ENCODE measurements at places on chromosomes 11 and 22.

- DNase-seq = peak; percentile 88
These were observed 7.4 kb downstream of the USP2 start for GRCh38 chr11:119373921-119374631.

DNA sequence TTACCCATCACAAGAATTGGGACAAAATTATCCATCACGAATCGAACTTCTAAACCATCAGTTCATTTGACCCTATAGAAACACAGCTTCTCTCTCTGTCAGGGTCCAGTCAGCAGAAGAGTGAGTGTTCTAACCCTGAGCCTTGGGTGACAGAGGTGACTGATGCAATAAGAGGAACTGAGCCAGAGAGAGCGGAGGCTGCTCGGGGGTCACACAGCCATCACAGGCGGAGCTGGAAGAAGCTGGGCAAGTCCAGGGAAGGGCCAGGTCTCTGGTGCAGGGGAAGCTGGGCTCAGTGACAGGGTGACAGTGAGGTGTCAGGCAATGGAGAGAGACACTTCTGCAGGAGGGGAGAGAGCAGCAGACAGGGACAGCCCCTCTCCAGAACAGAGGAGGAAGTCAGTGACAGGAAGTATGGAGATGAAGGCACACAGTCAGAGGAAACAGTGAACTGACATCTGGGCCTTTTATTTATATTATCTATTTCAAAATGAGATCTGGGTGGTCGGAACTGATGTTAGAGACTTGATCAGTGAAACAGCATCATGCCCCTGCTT lies 184.0 kb upstream of the TBCEL start:
- no peak for DNase-seq

- DNase-seq = no peak
These were observed 101.7 kb downstream of the ATM start for GRCh38 chr11:108324587-108324986.

DNA sequence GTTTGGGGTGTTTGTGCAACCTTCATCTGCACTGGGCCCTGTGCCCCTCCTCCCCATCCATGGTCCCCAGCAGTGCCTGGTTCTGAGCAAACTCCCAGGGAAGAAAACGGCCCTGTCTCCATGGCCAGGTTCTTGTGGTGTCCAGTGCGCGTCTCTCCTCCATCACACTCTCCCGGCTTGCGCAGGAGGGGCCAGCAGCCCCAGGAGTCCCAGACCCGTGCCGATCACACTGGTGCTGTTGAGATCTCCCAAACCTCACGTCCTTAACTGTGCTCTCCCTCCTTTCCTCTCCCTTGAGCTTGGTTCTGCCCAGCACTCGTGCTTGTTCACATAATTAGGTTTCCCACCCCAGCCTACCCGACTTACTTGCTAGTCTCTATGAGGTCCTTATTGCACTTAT lies 10.9 kb upstream of the GRK2 start:
- DNase-seq = no peak

DNA sequence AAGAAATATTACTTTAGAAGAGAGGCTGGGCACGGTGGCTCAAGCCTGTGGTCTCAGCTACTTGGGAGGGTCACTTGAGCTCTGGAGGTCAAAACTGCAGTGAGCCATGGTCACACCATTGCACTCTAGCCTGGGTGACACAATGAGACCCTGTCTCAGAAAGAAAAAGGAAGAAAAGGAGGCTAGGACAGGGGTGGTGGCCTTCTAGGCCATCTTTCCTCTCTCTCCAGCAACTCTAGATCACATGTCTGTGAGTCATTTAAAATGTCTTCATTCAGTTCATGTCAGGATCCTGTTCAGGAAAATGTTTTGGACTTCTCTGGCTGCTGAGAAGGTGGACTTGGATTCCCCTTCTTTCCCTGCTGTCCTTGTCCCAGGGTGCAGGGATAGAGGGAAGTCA lies 53.3 kb downstream of the PPFIA1 start:
- DNase-seq = no peak
